ENCODE measurements at places on chromosomes 1 and 21.
A peak's percentile ranks its signal among the peaks of the same experiment; 100 is the strongest.

GRCh38 chr1:89881415-89882058, 60.7 kb downstream of the LRRC8D start:
- no peak for DNase-seq

GRCh38 chr1:182615468-182616129, 11.4 kb upstream of the RGS16 start:
- DNase-seq, result no peak

- no peak for DNase-seq
These were observed 178.9 kb upstream of the C1orf105 start for GRCh38 chr1:172241540-172241939.

DNA sequence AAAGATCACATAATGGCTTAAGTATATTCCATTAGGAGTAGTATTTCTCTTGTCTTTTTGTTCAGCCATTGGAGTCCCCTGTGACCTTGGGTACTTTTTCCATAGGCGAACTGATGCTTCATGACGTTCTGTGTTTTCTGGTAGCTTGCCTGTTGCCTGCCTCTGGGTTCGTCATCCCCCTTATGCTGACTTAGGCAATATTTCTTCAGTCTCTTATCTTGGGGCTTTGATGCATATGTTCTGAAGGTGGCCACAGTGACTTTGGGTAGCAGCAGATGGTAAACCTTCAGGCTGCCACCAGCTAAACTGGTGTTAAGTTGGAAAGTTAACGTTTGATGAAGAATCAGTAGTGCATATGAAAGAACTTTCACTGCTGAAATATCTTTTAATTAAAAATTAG, 170.2 kb downstream of the RPS6KC1 start:
- no peak for DNase-seq

- no peak for DNase-seq
These were observed 28.1 kb downstream of the SERINC2 start for GRCh38 chr1:31441073-31441472.

- no peak for DNase-seq
These were observed 12.0 kb downstream of the TRPM2 start for GRCh38 chr21:44365251-44365966.

DNA sequence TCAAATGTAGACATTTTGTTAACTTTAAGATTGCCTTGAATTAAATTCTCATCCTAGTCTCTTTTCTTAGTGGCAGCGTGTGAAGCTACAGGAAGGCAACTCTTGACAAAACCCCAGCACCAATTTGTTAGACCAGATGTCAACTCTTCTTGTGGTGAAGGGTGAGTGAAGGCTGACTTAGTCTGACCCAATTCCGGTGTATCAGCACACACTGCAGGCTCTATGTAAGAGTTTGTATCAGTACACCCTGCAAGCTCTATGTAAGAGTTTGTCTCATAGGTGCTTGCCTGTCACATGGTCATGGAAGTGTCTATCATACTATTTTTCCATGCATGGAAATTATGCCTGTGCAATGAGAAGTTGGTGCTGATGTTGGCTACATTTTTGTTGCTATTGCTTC, 16.8 kb downstream of the CR2 start:
- no peak for DNase-seq

GRCh38 chr1:196655494-196655893, 3.7 kb downstream of the CFH start:
- no peak for DNase-seq

DNA sequence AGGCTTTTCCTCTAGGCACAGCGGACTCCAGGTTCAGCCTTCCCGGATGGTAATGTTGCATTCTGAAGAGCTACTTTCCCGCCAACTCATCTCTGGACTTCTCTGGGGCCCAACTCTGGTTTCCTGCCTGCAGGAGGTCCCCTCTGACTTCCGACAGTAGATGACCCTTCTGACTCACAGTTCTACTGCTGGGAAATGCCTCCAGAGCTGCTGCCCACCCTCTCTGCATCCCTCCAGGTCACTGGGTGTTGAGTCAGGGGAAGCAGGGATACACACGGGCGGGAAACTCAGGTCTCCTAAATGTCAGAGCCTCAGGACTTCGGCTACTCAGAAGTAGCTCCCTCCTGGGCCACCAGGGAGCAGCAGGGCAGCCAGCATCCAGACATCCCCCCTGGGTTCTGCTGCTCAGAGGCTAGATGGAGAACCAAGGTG, 2.1 kb upstream of the KIF21B start:
- peak; percentile 41 for DNase-seq

GRCh38 chr1:6345009-6345408, 48.6 kb downstream of the ACOT7 start:
- no peak for DNase-seq

DNA sequence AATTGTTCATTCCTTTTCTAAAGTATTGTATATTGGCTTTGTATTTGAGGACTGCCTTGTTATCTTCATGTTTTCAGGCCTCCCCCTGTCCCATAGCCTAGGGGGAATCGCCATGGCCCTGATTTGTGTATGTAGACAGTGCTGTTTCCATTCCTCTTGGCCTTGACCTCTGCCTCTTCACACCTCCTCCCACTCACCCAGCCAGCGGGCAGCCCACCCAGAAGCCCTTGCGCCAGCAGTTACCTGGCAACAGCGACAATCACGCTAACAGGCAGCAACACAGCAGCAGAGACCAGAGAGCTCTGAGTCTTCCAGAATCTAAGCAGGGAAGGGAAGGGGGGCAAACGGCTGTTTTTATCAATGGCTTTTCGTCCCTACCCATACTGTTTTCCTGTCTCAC, 50.0 kb upstream of the NPL start:
- no peak for DNase-seq

DNA sequence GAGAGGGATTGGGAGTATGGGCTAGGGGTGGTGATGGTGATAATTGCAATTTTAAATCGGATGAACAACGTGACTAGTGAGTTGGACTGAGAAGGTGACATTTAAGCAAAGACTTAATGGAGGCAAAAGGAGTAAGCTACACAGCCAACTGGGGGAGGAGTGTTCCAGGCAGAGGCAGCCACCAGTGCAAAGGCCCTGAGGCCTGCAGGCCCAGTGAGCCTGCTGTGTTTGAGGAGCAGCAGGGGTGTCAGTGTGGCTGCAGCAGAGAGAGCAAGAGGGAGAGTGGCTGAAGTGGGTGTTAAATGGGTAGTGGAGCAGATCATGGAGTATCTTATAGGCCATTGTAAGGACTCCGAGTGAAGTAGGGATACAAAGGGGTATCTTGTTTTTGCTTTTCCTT, 18.8 kb downstream of the MYOG start:
- no peak for DNase-seq

DNA sequence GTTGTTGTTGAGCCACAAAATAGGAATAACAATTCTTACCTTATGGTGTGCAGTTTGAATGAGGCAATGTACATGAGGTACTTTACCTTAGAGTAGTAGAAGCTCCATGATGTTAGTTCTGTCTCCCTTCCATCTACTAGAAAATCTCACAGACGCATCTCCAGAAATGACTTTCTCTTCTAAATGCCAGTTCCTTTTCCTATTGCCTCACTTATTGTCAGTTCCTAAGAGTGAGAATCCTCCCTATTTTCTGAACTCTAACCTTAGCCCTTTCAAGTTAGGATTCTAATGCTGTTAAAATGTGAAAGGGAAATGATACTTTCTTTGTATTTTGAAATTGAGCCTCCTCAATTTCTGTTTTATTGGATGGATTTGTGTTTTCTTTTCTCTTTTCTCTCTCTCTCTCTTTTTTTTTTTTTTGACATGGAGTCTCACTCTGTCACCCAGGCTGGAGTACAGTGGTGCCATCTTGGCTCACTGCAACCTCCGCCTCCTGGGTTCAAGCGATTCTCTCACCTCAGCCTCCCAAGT, 18.6 kb upstream of the MAPKAPK2 start:
- DNase-seq, result no peak

- no peak for DNase-seq
These were observed 89.9 kb upstream of the CXADR start for GRCh38 chr21:17422931-17423330.

GRCh38 chr1:238592621-238593020, 701.9 kb upstream of the ZP4 start:
- DNase-seq, result no peak

- DNase-seq, result no peak
These were observed 53.0 kb downstream of the BCAR3 start for GRCh38 chr1:93628681-93629080.

DNA sequence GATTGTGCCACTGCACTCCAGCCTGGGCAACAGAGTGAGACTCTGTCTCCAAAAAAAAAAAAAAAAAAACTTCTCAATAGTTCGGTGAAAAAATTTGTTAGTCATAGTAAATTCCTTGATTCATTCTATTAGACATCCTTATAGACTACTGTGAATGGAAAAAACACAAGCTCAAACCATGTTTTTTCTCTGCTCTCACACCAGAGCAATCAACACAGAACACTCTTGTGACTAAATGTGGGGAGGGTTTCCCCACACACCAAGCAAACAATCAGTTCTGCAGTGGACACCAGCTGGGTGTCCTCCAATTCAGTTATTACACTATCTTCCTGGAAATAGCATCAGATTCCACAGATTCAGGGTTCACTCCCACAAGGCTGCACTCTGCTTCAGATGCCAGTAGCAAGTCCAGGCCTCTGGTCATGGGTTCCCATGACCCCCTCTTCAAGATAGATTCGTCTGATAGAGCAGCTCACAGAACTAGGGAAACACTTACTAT, 69.1 kb upstream of the TEKT2 start:
- no peak for DNase-seq

DNA sequence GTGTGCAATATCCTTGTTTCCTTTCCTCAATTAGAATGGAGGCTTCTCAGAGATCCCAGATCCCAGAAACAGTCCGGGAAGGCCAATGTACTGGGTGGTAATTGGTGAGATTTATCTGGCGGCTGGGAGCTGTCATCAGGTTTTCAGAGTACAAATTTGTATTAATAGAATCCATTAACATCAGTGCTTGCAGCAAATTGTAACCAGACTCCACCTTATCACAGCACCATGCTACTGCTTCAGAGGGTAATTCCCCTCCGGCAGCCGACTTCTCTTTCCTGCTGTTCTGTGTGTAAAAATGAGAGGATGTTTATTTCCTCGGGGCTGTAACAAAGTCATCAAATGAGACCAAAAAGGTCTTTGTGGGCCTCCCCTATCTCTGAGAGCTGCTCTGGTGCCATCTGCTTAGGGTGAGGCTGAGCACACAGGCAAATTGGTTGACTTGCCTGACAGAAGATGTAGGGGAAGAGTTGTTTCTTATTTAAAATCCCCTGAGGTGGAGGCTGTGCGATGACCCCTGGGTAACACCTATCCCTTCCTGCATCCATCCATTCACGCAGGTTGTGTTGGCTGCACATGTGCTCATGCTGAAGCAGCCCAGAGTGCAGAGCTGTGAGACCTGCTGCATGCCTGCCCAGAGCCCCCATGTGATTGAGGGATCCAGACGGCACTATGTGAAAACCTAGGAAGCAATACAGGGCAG, 19.2 kb downstream of the NFASC start:
- DNase-seq, result no peak

DNA sequence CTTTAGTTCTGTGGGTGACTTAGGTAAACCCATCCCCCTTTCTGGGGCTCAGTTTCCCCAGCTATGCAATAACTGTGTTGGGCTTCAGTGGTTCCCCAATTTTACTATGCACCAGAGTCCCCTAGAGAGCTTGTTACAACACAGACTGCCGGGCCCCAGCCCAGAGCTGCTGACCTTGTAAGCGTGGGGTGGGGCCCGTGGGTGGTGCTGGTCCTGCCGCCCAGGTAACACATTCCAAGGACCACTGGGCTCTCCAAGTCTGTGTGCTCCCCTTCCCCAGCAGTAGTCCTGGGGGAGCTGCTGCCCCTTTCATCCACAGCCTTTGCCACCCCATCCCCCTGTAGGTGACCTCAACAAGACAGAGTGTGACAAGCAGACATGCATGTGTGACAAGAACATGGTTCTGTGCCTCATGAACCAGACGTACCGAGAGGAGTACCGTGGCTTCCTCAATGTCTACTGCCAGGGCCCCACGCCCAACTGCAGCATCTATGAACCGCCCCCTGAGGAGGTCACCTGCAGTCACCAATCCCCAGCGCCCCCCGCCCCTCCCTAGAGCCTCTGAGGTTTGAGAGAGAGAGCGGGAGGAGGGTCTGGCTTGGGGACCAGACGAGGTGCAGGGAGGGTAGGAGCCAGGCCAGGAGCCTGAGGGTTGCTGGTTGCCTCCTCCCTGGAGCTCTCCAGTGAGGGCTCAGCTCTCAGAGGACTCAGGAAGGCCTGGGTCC, 8.9 kb downstream of the PLA2G2F start:
- DNase-seq, result no peak

Measured in ACHN (cell line).